ENCODE measurements at places on chromosomes 16 and 17.

DNA sequence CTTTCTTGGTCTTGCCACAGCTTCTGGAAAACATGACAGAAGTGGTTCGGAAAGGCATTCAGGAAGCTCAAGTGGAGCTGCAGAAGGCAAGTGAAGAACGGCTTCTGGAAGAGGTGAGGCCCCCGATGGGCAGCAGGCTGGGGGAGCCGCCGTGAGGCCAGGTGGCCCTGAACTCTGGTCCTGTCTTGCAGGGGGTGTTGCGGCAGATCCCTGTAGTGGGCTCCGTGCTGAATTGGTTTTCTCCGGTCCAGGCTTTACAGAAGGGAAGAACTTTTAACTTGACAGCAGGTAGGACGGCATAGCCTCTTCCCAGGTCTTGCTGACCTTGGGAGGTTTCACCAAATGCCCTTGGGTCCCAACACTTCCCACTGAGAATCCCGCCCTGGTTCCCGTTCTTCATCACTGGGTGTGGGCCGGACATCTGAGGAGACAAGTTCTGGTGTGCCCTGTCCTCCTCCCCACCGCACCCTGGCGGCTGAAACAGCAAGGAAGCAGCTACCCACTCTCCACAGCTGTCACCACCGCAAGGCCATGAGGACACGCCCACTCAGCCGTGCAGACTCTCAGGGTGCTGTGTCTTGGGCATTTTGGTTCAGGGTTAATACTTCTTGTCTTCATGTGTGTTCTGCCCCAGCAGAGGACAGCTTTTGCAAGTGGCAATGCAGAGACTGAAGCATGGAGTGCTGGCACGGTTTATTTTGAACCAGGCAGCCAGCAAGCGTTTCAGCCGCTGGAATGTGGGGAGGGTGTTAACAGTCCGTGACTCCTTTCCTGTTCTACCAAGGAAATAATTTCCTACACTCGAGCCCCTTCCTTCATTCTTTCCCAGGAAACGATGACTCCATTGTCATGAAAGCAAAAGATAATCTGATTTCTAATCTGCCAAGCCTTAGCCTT lies 21.4 kb downstream of the NTAN1 start:
- DNase-seq: no peak

DNA sequence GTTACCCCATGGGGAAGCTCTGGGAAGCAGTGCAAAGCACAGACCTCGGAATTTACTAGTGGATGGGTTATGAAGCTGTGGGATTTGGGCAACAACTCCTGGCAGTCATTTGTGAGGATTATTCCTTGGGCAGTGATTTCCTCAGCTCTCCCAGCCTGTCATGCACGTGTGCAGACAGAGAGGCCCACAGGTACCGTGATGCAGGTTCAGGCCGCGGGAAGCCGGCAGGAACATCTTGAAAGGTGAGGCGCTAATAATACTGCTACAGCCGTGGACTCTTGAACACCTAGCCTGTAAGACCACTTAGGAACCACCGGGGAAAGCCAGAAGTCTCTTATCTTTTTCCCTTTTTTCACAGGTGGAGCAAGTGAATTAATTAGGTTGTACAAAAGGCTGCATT lies 80.2 kb upstream of the CPHXL start:
- DNase-seq: no peak

DNA sequence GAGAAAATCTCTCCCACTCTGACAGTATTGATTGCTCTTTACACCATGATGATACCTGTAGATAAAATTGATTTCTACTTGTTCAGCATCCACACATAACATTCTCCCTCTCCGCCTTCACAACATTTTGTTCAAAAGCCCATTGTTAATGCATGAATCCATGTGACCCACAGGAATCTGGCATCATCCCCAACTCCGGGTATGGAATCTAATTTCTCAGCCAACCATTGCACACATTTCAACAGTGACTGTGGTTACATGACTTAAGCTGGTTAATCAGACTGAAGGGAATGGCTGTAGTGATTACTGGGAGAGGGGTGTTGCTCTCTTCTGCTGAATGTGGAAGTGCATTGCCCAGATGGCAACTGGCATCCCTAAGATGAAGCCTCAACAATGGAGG lies 161.4 kb upstream of the C16orf82 start:
- DNase-seq: no peak

DNA sequence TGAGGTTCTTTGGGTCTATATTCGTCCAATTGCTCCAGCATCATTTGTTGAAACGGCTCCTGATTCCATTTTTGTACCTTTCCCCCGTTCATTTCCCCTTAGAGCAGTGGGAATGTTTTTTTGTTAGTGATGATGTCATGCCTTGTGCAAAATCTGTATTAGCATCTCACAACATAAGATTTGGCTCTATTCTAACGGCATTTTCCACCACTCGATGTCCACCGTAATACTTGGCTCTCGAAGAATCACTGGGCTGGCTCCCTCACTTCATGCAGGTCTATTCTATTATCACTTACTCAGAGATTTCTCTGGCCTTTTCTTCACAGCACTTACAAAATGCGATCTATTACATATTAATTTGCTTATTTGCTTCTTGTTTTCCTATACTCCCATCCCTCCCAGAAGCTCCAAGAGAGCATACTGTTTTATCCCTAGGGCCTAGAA lies 571 bp upstream of the NME1 start:
- DNase-seq: no peak

- DNase-seq: no peak
These were observed 34.8 kb upstream of the MTSS2 start for GRCh38 chr16:70720425-70721201.

DNA sequence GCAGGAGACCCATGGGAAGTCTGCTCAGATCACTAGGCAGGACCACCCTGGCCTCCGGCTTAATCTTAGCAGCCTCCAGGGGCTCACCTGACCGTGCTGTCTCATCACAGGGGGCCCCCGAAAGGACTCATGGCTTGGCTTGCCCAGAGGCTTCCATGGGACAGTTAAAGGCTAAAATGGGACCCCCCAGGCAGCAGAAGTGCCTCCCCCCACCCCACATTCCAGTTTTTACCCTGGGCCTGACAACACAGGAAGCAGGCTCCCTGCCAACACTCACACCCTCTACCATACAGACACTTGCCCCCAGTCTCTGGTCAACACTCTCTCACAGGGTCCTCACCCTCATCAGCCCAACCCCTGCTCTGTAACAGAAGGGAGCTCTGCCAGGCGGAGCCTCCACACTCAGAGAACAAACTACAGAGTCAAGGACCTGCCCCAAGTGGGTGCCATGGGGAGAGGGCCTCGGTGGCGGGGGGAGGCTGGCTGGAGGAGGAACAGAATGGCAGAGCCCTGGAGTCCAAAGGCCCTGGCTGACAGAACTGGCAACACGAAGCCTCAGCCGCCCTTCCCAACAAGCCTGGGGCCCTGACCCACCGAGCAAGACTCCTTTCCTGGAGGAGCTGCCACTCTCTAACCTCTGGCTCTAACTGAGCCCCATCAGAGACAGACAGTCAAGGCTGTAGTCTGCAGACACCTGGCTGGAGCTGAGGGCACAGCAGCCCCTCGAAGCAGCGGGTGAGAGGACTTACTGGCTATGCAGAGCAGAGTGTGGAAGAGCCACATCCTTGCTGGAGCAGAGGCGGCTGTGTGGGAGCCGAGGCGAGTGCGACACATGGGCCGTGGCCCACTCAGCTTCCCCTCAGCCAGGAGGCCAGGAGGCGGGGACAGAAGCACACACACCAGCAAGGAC lies at the start of gene ITGAE:
TSS of gene ITGAE (minus strand) at position 827 of the 910 bp plus-strand sequence. CDS start at position 783, 44 bp downstream.
- no peak for DNase-seq

- DNase-seq: no peak
These were observed 68.0 kb upstream of the DOC2B start for GRCh38 chr17:249236-249993.

- DNase-seq: no peak
These were observed 33.8 kb downstream of the CACNA1G start for GRCh38 chr17:50594128-50594823.

DNA sequence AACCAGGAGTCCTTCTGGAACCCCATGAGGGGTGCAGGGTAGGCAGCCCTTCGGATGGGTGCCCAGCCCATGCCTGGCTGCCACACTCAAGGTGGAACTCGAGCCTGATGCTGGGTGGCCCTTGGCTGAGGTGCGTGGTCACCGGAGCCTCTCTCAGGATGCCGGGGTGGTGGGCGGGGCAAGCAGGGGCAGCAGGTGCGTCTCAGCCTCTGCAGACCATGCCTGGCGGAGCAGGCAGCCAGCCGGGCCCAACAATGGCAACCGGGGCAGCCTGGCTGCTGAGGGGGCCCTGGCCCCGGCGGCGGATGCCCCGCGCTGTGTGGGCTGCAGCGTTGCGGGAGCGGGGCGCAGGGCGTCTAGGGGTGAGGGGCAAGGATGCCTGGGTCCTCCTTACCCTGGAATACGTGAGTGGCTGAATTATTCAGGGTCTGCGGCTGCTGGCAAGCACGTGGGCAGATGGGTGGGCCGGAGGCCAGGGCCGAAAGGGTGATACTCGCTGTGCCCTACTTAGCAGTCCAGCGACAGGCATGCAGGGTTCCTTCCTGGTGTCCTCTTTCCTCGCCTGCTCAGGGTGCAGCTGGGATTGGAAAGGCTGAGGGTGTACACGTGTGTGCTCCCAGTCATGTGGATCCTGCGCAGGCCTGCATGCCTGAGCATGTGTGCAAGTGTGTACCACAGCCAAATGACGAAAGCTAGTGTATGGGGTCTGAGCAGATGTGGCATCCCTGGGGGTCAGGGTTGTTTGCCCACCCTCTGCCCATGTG lies 14.6 kb downstream of the MYO15A start:
- no peak for DNase-seq

DNA sequence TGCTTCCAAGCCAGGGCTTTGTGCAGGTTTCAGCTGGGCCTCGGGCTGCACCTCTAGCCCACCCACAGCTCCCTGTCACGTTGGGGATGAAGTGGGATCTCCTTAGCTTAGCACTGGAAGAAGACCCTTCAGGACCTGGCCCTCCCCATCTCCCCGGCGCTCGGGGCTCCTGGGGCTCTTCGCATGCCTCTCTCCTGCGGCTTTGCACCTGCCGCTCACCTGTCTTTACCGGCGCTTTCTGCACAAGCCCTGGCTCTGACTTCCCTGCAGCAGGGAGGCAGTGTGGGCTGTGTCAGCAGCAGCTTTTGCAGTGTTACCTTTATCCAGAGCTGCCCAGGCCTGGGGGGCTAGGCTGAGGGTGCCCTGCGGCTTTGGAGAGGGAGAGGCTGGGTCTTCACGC lies 52.3 kb downstream of the NT5M start:
- no peak for DNase-seq

- no peak for DNase-seq
These were observed 77.7 kb downstream of the GAS7 start for GRCh38 chr17:10120749-10121148.

DNA sequence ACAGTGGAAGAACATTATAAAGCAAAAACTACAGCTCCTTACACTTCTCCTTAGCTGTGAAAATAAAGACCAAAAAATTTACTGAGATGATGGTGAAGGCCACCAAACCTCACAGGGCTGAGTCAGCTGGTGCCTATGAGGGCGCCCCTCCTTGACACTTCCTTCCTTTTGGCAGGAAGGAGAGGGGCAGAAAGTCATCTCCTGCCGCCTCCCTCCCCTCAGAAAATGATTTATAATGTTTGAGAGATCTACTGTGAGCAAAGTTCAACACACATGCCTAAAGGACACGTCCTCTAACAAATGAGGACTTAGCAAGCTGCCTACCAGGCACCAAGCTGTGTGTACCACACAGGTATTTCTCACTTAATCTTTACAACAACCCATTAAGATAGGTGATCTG lies 245.7 kb downstream of the PRKCA start:
- no peak for DNase-seq

DNA sequence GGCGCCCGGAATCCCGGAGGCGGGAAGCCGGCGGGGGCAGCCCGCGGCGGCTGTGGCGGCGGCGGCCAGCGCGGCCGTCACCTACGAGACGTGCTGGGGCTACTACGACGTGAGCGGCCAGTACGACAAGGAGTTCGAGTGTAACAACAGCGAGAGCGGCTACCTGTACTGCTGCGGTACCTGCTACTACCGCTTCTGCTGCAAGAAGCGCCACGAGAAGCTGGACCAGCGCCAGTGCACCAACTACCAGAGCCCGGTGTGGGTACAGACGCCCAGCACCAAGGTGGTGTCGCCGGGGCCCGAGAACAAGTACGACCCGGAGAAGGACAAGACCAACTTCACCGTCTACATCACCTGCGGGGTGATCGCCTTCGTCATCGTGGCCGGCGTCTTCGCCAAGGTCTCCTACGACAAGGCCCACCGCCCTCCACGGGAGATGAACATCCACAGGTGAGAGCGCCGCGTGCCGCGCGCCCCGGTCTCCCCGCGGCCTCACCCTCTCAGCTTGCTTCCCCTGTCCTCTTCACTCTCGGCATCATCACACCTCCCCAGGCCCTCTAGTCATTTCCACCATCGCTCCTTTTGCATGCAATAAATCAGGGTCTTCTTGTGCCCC lies 706 bp downstream of the SHISA6 start:
- DNase-seq: no peak

DNA sequence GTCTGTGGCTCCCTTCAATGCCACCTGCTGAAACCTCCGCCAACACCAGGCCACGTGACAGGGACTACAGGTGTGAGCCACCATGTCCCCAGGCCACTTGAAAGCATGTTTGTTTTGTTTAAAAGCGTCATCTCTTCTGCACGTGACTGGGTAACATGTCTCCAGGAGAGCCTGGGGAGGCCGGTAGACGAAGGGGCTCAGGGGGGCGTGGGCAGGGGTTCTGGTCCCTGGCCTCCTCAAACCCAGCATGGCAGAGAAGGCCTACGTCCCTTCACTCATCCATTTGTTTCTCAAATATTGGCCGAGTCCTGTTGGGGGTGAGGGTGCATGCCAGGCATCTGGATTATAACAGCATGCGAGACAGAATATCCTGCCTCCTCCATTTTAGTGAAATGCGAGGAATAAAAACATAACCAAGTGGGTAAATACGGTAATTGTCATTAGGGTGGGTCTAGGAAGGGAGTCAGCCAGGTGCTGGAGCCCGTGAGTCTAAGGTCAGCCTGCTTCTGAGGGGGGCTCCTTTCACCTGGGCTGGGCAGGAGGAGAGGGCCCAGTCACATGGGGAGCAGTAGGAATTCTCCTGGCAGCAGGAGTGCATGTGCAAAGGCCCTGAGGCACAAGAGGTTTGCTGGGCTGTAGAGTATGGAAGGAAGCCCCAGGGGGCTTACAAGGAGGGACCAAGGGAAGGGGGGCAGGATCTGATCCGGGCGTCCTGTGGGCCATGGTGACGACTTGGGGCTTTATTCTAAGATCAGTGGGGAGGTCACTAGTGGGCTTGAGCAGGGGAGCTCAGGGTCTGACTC lies 26.8 kb upstream of the CIBAR2 start:
- no peak for DNase-seq

GRCh38 chr17:2054512-2055291 lies at the start of gene HIC1:
TSS of gene HIC1 (plus strand) at chr17:2055103. CDS start at chr17:2056691, 1,588 bp downstream.
- peak; percentile 21 for DNase-seq

- DNase-seq: no peak
These were observed 348.0 kb downstream of the UTP18 start for GRCh38 chr17:51608251-51608933.

- DNase-seq: no peak
These were observed 1.4 kb downstream of the LIG3 start for GRCh38 chr17:34981538-34982241.

DNA sequence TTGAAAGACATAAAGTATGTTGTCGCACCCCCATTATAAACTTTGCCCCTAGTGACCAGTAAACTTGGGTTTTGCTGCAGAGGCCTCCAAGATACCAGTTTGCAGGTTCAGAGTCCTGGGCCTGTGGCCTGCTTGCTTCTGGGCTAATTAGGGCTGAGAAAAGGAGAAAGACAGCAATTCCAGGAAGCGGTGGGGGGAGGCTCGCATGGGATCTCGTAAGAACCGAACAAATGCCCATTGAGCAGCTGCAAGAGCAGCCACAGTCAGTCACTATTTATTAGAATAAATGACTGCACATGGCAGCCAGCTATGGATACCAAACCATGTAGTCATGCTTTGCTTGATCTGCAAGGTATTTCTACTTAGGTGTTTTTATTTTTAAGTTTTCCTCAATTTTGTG lies 4.9 kb downstream of the SHISA9 start:
- DNase-seq: no peak
